ENCODE measurements at places on chromosomes 7 and 10.

- DNase-seq = no peak
These were observed 82.6 kb upstream of the NPTX2 start for GRCh38 chr7:98534493-98534892.

DNA sequence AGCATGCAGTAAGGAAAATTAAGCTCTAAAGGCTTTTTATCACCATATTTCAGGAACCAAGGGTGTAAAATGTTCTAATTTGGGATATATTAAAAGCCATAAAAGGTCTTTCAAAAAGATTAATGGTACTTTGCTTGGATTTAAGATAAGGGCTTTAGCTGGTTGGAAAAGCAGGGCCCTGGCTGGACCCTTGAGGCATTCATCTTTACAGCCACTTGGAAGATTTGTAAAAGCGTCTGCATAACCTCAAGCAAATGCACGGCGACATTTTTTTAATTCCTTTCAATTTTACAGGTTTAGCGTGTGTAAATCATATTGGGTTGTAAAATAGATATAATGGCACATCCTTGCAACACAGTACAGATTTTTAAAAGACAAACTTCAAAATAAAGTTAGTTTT is 27.2 kb downstream of the FAM204A start:
- DNase-seq = no peak

DNA sequence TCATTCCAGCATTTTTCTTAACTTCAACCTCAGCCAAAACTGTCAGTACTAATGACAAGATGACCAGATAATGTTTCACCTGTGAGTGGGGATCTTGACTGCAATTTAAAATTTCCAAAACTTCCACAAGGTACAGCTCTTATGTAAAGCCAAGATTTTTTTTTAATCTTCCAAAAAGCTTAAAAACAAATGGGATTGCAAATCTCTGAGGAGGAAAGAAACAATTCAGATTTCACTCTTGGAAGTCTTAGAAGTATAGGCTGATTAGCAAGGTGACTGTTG is 90.2 kb downstream of the AGMO start:
- DNase-seq = no peak

- DNase-seq = no peak
These were observed 8.8 kb downstream of the PARP12 start for GRCh38 chr7:140053812-140054539.

- DNase-seq = no peak
These were observed 87.3 kb downstream of the IDE start for GRCh38 chr10:92486637-92487036.

DNA sequence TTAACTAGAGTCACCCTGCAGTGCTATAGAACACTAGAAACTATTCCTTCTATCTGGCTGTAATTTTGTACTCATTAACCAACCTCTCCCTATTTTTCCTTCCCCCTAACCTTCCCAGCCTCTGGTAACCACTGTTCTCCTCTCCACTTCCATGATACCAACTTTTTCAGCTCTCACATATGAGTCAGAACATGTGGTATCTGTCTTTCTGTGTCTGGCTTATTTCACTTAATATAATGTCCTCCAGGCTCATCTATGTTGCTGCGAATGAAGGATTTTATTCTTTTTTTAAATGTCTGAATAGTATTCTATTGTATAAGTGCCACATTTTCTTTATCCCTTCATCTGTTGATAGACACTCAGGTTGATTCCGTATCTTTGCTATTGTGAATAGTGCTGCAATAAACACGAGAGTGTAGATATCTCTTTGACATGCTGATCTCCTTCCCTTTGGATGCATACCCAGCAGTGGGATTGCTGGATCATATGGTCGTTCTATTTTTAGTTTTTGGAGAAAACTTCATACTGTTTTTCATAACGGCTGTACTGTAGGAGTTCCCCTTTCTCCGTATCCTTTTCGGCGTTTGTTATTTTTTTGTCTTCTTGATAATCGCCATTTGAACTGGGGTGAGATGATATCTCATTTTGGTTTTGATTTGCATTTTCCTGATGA is 101.4 kb downstream of the FAM107B start:
- DNase-seq = no peak

- peak; percentile 81 for DNase-seq
These were observed 10.2 kb upstream of the GDF2 start for GRCh38 chr10:47311932-47312662.

DNA sequence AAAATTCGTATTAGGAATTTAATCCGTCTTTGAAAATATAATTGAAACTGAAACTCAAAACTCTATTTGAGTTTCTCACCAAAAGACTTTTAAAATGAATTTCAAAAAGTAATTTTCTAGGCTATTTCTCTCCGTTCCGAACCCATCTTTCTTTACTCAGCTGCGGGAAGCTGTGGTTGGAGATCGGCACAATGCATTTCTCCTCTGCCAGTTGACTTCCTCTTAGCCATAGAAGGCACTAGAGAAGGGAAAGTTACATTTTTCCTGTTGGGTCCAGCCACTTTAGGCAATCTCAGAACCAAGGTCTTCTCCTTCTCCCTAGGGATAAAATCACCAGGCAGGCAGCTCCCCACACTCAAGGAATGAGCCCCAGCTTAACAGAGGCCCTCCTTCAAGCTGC is 133.6 kb upstream of the COL1A2 start:
- DNase-seq = no peak

Data from CD4-positive, alpha-beta T cell treated with Interferon alpha-2 for 1 hour (primary cell).